Glutamatergic neuron (in vitro differentiated cells): ENCODE measurements at places on chromosomes 12 and 14. TPM values are rescaled to one million over a fixed set of nuclear protein-coding genes. Genes with fewer than 3 reads are reported as not detected.

DNA sequence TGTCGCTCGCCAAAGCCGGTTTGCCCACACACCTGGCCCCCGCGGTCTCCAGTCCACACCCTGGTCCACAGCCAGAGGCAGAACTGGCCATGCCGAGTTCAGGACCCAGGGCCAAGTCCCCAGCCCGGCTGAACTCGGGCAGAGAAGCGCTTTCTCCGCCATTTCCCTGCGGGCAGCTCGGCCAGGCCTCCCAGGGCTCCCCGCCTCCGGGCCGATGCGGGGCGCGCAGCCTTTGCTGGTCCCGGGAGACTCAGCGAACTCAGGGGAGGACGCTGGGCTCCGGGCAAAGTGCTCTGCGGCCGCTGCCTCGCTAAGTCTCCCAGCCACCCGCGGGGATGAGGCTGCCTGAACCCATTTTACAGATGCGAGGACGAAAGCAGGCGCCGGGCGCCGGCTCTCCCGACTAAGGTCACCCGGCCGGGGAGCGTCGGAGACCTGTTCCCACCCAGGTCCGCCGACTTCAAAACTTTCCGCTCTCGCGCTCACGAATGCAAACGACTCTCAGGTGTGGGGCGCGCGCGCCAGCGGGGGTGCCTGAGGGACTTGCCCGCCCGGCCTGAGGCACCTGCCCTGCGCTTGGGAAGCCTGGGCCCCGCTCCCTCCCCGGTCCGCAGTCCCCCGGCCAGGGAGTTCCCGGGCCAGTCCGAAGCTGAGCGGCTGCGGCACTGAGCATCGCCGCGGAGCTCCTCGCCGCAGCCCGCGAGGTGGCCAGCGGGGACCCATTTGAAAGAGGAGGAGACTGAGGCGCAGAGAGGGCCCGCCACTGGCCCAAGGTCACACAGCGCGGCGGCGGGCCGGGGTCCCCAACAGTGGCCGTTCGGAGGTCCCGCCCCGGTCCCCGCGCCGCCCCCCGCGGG, 627 bp downstream of the TESC start:
- DNase-seq = peak; percentile 10

BIN2 gene
- total RNA-seq = not detected

NKX2-1 gene
- not detected for total RNA-seq

FIGNL2 gene
- total RNA-seq = 107 TPM

DAO gene
- total RNA-seq = not detected

GRCh38 chr12:22919883-22920282, 294.9 kb downstream of the ETNK1 start:
- DNase-seq = no peak
